ENCODE measurements at places on chromosomes 4 and X. TPM values are rescaled to one million over a fixed set of nuclear protein-coding genes. Genes with fewer than 3 reads are reported as not detected.

- no peak overlapping the region for H3K27ac ChIP-seq
- DNase-seq: no peak
- H3K4me1 ChIP-seq: peaks cover 29% of the 10 kb centered on the region
- H3K36me3 ChIP-seq: peaks cover 12% of the 10 kb centered on the region
- H3K4me3 ChIP-seq: no peak overlapping the region
- no peaks in the 10 kb centered on the region for H3K27me3 ChIP-seq
Measured at GRCh38 chr4:41656572-41657520, 91.7 kb downstream of the PHOX2B start.

GRCh38 chr4:3822230-3822947, 56.2 kb downstream of the ADRA2C start:
- no peaks in the 10 kb centered on the region for H3K36me3 ChIP-seq
- H3K27me3 ChIP-seq: peaks cover 26% of the 10 kb centered on the region
- H3K27ac ChIP-seq: no peak overlapping the region
- DNase-seq: no peak
- peaks cover 8% of the 10 kb centered on the region for H3K4me1 ChIP-seq

RTL9 gene
- total RNA-seq: 0.47 TPM

- H3K27ac ChIP-seq: peak overlapping the region; percentile 17
- H3K4me3 ChIP-seq: peak overlapping the region; percentile 27
- H3K36me3 ChIP-seq: no peaks in the 10 kb centered on the region
- peaks cover under 1% of the 10 kb centered on the region for H3K27me3 ChIP-seq
- H3K4me1 ChIP-seq: peaks cover 44% of the 10 kb centered on the region
Measured at GRCh38 chr4:185656467-185656931, 121.2 kb upstream of the PDLIM3 start.

- no peaks in the 10 kb centered on the region for H3K36me3 ChIP-seq
- H3K4me3 ChIP-seq: peak overlapping the region; percentile 72
- H3K27ac ChIP-seq: peak overlapping the region; percentile 89
- DNase-seq: peak; percentile 66
Measured at GRCh38 chr4:108172231-108172752, 3.6 kb upstream of the LEF1 start.

GRCh38 chr4:144316869-144317268, 176.4 kb upstream of the GYPA start:
- H3K27me3 ChIP-seq: no peaks in the 10 kb centered on the region
- no peak overlapping the region for H3K27ac ChIP-seq
- H3K4me1 ChIP-seq: no peaks in the 10 kb centered on the region
- no peak overlapping the region for H3K4me3 ChIP-seq
- peaks cover 14% of the 10 kb centered on the region for H3K36me3 ChIP-seq
- no peak for DNase-seq

POU4F2 gene
- not detected for total RNA-seq

PFKFB1 gene
- 1.1 TPM for total RNA-seq

- no peak overlapping the region for H3K27ac ChIP-seq
- no peaks in the 10 kb centered on the region for H3K36me3 ChIP-seq
- H3K27me3 ChIP-seq: no peaks in the 10 kb centered on the region
Measured at GRCh38 chr4:73001885-73002284, 67.6 kb downstream of the COX18 start.

TTC29 gene
- 0.56 TPM for total RNA-seq

ETDB gene
- total RNA-seq: not detected

- H3K36me3 ChIP-seq: no peaks in the 10 kb centered on the region
- peaks cover 5% of the 10 kb centered on the region for H3K27me3 ChIP-seq
- H3K4me3 ChIP-seq: no peak overlapping the region
- no peak overlapping the region for H3K27ac ChIP-seq
Measured at GRCh38 chr4:44965435-44966095, 239.2 kb upstream of the GNPDA2 start.

DNA sequence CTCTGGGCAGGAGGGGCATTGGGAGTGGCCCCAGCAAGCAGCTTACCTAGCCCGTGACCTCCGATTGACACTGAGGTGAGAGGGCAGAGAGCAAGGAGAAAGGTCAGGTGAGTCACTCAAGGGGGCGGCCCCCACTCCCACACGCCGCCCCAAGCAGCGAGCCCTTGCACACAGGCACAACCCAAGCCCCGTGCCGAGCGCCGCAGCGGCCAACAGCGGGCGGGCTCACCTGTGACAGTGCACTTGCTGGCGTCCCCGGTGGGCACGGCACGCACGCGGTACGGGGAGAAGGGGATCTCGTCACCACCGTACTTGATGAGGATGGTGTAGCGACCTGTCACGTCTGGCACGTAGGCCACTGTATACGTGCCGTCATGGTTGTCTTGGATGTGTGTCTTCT, 17.2 kb downstream of the FLNA start:
- no peaks in the 10 kb centered on the region for H3K27me3 ChIP-seq
- no peaks in the 10 kb centered on the region for H3K4me1 ChIP-seq
- H3K4me3 ChIP-seq: no peak overlapping the region
- DNase-seq: no peak
- H3K36me3 ChIP-seq: peaks cover 14% of the 10 kb centered on the region

DNA sequence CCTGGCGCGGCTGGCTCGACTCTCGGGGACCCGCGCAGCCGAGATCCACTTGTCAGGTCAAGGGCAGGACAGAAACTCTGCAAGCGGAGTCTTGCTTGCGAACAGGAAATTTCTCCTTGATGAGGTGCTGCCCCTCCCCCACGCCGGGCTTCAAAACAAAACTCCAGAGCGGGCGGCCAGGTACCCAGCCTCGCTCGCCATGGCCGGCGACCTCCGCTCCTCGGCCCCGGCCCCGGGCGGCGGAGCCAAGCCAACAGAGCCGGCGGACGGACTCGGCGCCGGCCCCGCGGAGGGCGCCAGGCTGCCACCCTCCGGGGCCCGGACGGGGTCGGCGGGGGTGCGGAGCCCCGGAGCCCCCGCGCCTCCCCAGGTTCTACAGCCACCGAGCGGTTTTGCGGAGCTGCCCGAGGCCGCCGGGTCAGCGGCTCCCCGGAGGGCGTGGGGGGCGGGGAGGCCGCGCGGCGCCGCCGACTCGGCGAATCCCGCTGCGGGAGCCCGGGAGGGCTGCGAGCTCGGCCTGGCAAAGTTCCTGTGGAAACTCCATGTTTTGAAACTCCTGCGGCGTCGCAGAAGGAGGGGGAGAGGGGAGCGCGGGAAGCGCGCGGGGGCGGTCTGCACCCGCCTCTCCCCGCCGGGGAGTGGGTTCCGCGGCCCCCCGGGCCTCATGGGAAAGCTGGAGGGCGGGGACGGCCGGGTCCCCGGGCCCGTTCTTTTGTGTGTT, 11.7 kb upstream of the BCOR start:
- H3K4me1 ChIP-seq: peaks cover 12% of the 10 kb centered on the region
- no peaks in the 10 kb centered on the region for H3K36me3 ChIP-seq
- H3K4me3 ChIP-seq: peak overlapping the region; percentile 56
- H3K27me3 ChIP-seq: no peaks in the 10 kb centered on the region
- DNase-seq: no peak

GRCh38 chrX:30971774-30972603, 82.9 kb upstream of the TAB3 start:
- H3K36me3 ChIP-seq: no peaks in the 10 kb centered on the region
- H3K27ac ChIP-seq: peak overlapping the region; percentile 57
- peaks cover 6% of the 10 kb centered on the region for H3K4me1 ChIP-seq
- H3K4me3 ChIP-seq: peak overlapping the region; percentile 58
- no peak for DNase-seq
- peaks cover 2% of the 10 kb centered on the region for H3K27me3 ChIP-seq

DNA sequence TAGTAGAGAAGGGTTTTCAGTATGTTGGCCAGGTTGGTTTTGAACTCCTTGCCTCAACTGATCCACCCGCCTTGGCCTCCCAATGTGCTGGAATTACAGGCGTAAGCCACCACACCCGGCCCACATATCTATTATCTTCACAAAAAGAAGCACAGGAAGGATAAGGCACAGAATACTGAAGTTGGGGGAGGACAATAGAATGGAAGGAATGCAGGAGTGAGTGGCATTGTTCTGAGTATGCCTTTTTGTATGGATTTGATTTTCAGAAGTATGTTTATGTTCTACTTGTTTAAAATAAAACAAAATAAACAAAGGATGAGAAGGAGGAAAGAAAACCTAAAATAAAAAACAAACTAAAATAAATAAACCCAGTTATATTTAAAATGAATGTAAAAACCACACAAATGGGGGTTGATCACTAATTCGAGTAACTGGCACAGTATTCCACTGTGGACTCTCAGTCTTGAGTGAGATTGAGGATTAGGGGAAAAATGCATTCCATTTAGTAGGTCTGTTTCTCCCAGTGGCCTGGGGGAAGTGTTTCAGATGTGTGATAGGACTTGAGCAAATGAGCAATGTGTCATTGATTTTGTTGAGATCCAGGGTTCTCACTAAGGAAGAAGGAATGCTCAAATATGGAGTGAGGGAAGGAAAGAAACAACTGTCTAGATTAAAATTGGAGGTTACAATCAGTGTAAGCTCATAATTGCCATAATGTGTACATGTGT, 109.0 kb upstream of the C1QTNF7 start:
- H3K4me1 ChIP-seq: peaks cover 20% of the 10 kb centered on the region
- no peaks in the 10 kb centered on the region for H3K27me3 ChIP-seq
- no peak for DNase-seq
- no peak overlapping the region for H3K4me3 ChIP-seq
- no peaks in the 10 kb centered on the region for H3K36me3 ChIP-seq

DNA sequence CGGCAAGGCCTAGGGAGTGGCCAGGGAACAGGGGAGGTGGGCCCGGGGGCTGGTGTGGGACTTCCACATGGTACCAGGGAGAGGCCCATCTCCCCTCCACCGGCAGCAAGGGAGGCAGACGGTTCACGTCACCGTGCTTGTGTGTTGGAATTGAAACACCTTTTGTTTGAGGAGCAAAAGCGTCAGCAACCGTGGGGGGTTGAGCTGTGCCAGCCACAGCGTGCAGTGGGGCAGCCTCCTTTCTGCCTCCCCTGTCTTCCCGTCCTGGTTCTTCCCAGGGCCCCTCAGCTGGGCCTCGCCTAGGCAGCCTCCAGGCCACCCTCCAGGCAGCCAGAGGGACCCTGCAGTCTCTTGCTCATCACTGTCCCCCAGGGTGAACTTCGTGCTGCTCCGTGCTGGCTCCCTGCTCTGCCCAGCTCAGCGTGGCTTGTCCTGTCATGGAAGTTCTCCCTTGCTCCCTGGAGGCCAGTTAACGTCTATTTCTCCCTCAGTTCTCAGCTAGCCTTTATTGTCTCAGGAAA, 32.1 kb upstream of the HGFAC start:
- H3K36me3 ChIP-seq: peaks cover 7% of the 10 kb centered on the region
- H3K4me1 ChIP-seq: peaks cover 6% of the 10 kb centered on the region
- H3K27me3 ChIP-seq: no peaks in the 10 kb centered on the region
- no peak for DNase-seq
- H3K27ac ChIP-seq: no peak overlapping the region

DNA sequence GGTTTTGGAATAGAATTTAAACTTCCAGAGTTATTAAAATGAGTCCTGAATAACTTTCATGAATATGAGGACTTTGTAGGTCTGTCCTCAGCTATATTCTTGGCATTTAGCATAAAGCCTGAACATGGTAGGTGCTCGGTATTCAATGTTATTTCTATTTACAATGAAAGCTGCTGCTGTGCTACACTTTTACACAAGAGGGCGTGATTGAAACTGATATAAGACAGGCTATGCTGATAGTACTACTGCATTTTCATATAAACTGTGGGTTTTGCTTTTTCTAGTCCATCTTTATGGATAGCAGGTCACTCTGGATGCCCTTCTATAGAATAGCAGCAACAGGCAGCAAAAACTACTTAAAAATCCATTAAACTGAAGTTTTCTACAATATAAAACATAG, 12.3 kb upstream of the GNPDA2 start:
- no peak overlapping the region for H3K27ac ChIP-seq
- no peaks in the 10 kb centered on the region for H3K4me1 ChIP-seq
- no peak for DNase-seq
- H3K27me3 ChIP-seq: peaks cover 42% of the 10 kb centered on the region

FRAS1 gene
- 45.3 TPM for total RNA-seq

DNA sequence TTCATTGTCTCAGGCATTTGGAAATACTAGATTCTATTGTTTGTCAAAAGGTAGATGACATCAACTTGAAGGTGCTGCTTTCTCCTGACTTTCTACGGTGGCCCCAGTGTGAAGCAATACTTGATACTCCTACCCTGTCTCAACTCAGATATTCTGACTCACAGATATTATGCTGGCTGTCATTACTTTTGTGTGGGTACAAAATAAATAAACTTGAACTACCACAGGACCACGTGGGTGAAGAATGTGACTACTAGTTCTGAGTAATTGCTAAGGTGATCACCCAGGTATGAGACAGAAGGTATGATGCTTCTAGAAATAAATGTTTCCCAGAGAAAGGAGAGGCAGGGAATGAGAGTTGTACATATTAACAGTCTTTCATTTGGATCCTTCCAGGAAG, 275.3 kb upstream of the SPOCK3 start:
- no peak overlapping the region for H3K4me3 ChIP-seq
- H3K4me1 ChIP-seq: no peaks in the 10 kb centered on the region
- no peaks in the 10 kb centered on the region for H3K36me3 ChIP-seq
- no peak overlapping the region for H3K27ac ChIP-seq

CENPVL2 gene
- 0.49 TPM for total RNA-seq

- H3K27ac ChIP-seq: peak overlapping the region; percentile 8
- H3K4me1 ChIP-seq: no peaks in the 10 kb centered on the region
- H3K4me3 ChIP-seq: no peak overlapping the region
- no peaks in the 10 kb centered on the region for H3K27me3 ChIP-seq
Measured at GRCh38 chr4:137226221-137226620, 306.1 kb downstream of the PCDH18 start.

GRCh38 chrX:44223150-44223549, 120.3 kb downstream of the EFHC2 start:
- no peak overlapping the region for H3K4me3 ChIP-seq
- H3K4me1 ChIP-seq: no peaks in the 10 kb centered on the region
- no peaks in the 10 kb centered on the region for H3K27me3 ChIP-seq
- no peak for DNase-seq
- H3K27ac ChIP-seq: no peak overlapping the region

- H3K4me1 ChIP-seq: no peaks in the 10 kb centered on the region
- no peaks in the 10 kb centered on the region for H3K36me3 ChIP-seq
- H3K4me3 ChIP-seq: no peak overlapping the region
- DNase-seq: no peak
- H3K27me3 ChIP-seq: no peaks in the 10 kb centered on the region
- H3K27ac ChIP-seq: no peak overlapping the region
Measured at GRCh38 chr4:43560047-43560446, 667.5 kb downstream of the GRXCR1 start.

All from mesothelial cell of epicardium (in vitro differentiated cells).